Panc1 (cell line): ENCODE measurements at places on chromosomes 1 and 21. TPM values are rescaled to one million over a fixed set of nuclear protein-coding genes. Genes with fewer than 3 reads are reported as not detected.

The MAB21L3 gene
- total RNA-seq, result not detected

The TSPEAR gene
- not detected for total RNA-seq

The ANGPTL1 gene
- not detected for total RNA-seq

The MEGF6 gene
- total RNA-seq, result 32.6 TPM

The FCGR1A gene
- total RNA-seq, result not detected

DNA sequence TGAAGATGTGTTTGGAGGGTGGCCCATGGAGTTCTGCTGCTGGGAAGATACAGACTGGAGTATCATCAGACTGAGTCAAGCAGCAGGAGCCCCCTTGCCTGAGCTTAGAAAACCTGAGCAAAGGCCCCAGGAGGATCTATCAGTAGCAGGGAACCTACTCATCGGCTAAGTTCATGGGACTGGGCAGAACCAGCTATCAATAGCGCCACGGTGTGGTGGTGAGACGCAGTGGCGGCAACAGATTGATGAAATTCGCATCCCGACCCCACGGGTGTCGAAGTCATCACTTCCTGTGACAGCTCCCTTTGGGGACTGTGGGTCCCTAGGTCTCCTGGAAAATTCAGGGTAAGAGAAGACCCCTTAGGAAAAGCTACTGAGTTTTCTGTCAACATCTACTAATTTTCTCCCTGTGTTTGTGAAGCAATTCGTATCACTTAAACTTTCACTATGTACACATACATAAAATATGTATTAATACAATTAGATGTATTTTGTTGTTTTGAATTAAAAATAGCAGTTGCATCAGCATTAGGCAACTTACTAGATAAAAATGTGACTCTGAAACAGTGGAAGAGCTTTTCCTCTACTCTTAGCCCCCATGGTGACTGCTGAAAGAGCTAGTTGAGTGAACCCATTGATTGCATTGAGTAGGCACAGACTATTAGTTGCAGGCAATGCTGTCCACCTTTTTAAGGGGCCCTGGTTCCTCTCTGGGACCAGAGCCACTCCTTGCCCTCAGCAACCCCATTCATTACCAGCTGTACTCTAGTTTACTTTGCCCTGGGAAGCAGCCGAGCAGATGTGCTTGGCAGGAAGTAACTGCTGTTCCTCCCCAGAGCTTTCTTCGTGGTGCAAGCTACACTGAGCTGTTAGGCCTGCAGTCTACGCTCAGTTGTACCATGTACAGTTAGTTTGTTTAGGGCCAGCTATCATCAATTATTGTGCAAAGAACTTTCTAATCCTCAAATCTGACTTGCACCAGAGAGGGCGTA, 7.3 kb upstream of the CACNA1S start:
- DNase-seq, result no peak

- no peak for DNase-seq
Observed at GRCh38 chr1:221747839-221748238, 6.0 kb upstream of the DUSP10 start.

DNA sequence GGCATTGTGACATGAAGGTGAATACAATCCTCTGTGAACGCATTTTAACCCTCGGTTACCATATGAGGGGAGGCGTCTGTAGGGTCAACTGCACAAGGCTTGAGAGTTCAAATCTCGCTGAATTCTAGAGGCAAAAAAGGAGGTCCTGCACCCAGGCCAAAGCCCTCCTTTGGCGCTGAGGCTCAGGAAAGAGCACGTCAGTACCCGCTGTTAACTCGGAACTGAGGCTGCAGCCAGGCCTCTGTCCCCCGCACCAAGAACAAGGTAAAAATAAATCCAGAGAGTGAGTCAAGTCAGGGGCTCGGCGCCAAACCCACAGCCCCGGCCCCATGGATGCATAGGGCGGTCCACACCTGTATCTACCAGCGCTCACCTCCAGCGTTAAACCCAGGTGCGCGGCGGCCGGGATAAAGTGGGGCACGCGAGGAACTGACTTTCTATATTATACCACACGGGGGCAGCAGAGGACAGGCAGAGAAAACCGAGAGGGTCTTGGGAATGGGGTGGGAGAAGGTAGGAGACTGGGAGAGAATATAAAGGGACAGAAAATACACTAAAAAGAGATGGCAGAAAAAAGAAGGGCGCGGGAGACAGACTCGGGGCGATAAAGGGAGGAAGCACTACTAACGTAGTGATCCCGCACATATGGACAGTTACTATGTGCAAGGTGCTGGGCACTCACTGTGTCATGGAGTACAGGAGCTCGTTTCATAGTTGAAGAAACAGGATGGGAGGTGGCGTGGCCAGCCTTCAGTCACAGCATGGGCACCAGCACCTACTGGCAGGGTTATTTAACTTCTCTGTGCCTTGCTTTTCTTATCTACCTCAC, 54.9 kb downstream of the DMRTA2 start:
- peak; percentile 13 for DNase-seq

GRCh38 chr1:20325844-20326420, 35.3 kb downstream of the VWA5B1 start:
- no peak for DNase-seq

GRCh38 chr1:119549719-119550132, 42.7 kb downstream of the HSD3B1 start:
- DNase-seq, result peak; percentile 5

GRCh38 chr1:236657398-236657797, 28.9 kb upstream of the ACTN2 start:
- DNase-seq, result no peak

DNA sequence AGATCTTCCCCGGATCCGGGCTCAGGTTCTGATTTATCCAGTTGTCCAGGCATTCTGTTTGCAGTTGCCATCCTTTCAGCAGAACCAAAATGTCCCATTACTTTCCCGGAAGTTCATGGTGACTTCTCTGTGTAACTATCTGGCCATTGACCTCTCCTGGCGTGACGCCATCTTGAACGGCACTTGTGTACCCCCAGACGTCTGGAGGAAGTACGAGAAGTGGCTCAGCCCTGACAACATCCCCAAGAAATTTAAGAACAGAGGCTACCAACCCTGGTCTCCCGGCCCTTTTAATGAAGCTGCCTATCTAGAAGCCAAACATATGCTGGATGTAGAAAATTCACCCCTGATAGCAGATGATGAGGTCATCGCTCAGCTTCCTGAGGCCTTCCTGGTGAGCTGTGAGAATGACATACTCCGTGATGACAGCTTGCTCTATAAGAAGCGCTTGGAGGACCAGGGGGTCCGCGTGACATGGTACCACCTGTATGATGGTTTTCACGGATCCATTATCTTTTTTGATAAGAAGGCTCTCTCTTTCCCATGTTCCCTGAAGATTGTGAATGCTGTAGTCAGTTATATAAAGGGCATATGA, 22.4 kb downstream of the AADACL4 start:
- no peak for DNase-seq

DNA sequence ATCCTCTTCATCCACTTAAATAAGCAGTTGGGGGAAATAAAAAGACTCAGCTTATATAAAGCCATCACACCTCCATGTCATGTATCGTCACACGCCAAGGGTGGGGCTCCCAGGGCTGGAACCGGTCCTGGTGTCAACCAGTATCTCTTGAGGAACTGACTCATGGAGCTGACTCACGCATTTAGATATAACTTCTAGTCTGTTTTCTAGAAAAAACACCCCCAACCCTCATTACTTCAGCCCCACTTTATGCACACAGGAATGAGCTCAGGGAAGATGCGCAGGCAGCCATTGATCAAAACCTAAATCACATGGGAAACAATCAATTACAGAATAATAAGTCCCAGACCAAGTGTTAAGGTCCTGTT, 6.9 kb upstream of the IL22RA1 start:
- peak; percentile 39 for DNase-seq

- DNase-seq, result no peak
Observed at GRCh38 chr1:237736372-237737029, 154.2 kb downstream of the ZP4 start.

DNA sequence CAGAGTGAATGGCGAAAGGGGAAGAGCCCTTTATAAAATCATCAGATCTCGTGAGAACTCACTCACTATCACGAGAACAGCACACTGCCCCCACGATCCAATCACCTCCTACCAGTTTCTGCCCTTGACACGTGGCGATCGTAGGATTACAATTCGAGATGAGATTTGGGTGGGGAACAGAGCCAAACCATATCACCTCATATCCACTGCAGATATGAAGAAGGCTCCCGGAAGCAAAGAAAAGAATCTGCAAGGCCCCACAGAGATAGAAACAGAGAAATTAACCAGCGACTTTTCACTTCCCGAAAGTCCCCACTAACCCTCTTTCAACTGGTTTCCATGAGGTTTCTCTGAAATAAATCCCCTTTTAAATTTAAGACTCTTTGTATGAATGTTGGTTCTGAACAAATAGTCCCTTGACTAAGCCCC, 86.2 kb upstream of the IRF2BP2 start:
- DNase-seq, result no peak

GRCh38 chr1:169456029-169456428, 28.8 kb upstream of the CCDC181 start:
- no peak for DNase-seq

DNA sequence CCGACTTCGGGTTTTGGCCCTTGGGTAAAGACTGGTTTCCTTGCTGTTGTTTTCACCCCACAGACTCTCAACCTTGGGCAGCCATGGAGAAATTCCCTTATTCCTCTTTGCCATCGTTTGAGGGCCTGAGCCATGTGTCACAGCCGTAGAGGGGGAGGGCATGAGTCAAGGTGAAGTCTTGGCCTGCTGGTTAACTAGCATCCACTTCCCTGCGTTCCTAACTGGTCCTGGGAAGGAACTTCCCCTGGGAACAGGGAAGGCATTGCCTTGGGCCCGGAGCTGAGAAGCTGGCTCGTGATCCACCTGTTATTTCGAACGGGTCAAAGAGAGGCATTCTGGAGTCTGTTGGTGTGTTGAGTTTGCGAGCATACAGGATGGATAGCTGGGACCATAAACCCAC, 464.9 kb downstream of the CAMTA1 start:
- no peak for DNase-seq

- no peak for DNase-seq
Observed at GRCh38 chr1:238950784-238951183, 435.6 kb upstream of the CHRM3 start.

- DNase-seq, result no peak
Observed at GRCh38 chr1:114861384-114861783, 6.7 kb downstream of the SYCP1 start.

DNA sequence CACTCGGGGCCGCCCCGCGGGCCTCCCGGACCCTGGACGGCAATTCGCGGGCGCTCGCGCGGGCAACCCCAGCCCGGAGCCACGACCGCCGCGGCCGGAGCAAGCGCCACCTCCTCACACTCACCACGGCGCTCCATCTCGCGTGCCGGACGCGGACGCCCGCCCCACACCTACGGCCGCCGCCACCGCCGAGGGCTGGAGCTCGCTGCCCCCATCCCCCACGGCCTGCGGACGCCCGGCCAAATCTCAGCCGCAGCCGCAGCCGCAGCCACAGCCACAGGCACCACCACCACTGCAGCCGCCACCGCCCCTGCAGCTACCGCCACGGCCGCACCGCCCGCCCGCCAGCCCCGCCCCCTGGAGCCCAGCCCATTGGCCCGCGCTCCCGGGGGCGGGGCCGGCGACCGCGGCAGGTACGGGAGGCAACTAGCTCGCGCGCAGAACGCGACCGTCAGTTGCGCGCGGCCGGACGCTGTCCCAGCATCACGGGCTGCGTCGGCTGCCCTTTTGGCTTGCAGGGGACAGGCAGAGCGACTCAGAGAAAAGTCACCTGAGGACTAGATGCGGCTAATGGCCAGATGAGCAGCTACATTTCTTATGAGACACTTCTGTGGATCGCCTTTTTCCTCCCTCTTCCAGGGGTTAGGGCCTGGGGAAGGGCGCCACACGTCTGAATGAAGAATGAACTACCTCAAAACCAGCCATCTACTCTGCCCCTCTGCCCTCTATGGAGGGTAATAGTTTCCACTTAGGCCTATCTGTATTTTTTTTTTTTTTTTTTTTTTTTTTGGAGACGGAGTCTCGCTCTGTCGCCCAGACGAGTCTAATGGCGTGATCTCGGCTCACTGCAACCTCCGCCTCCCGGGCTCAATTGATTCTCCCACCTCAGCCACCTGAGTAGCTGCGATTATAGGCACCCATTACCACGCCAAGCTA, at the start of gene ARHGAP29:
TSS of gene ARHGAP29 (minus strand) at position 294 of the 936 bp plus-strand sequence. CDS start 5,973 bp downstream, outside the sequence.
- no peak for DNase-seq
